CD14-positive monocyte (primary cell): ENCODE measurements at places on chromosomes 6 and 20. TPM values are rescaled to one million over a fixed set of nuclear protein-coding genes. Genes with fewer than 3 reads are reported as not detected.

- DNase-seq = no peak
These were observed 5.2 kb downstream of the TEAD3 start for GRCh38 chr6:35491558-35492257.

RIMS4 gene
- not detected for polyA plus RNA-seq

- no peak for DNase-seq
These were observed 7.6 kb downstream of the PTPN1 start for GRCh38 chr20:50517817-50518154.

GRCh38 chr6:4336084-4336483, 200.7 kb upstream of the ECI2 start:
- no peak for DNase-seq

GRCh38 chr6:82980086-82980485, 85.6 kb downstream of the UBE3D start:
- DNase-seq = no peak

DNA sequence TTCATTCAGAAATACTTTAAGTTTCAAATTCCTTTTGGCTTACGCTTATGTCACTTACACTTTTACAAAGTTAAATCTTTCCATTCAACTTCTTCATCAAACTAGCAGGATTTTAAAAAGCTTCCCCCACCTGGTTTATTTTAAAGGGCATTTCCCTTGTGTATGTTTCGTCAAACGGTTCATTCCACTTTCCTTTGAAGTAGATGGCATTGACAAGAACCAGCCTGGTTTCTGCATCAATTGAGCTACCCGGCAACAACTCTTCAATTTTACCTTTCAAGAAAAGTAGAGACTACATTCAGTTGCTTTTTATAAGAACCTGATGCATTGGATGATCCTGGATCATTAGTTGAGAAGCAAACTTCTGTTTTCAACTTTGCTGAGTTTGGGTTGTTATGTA, 9.8 kb downstream of the SERPINB9 start:
- DNase-seq = no peak

GRCh38 chr6:80338201-80338836, 231.8 kb downstream of the BCKDHB start:
- DNase-seq = peak; percentile 23

GRCh38 chr6:163745536-163746400, 331.2 kb downstream of the QKI start:
- DNase-seq = no peak

DNA sequence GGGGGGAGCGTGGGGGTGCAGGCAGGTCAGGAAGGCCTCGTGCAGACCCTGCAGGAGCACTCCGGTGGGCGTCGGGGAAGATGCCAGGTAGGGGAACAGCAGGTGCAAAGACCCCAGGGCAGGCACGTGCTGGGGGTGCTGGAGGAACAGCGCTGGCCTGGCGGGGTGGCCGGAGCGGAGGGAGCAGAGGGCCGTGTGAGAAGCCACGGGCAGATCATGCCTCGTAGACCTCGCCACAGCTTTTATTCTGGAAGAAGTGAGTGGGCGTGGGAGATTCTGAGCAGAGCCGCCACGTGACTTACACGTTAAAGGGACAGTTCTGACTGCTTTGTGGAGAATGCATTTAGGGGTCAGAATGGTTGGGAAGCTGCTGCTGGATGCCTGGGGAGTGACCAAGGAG, 9.3 kb downstream of the NTSR1 start:
- no peak for DNase-seq

DNA sequence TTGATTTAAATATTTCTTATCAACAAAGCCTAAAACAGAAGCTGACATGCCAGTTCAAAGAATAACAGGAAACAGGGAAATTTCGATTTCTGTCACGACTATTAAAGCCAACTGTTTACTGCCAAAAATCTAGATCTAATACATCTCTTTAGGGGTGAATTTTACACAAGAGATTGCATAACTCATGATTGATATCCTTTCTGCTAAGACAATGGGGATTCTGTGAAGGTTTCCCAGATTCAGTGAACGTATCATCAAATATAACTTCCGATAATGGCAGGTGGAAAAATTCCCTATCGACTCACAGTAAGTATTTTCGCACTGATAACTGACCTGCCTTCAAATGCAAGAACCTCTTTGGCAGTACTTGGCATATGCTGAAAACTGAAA, 42.9 kb downstream of the NHSL1 start:
- DNase-seq = no peak

SSTR4 gene
- not detected in 2 replicates for polyA plus RNA-seq

DNA sequence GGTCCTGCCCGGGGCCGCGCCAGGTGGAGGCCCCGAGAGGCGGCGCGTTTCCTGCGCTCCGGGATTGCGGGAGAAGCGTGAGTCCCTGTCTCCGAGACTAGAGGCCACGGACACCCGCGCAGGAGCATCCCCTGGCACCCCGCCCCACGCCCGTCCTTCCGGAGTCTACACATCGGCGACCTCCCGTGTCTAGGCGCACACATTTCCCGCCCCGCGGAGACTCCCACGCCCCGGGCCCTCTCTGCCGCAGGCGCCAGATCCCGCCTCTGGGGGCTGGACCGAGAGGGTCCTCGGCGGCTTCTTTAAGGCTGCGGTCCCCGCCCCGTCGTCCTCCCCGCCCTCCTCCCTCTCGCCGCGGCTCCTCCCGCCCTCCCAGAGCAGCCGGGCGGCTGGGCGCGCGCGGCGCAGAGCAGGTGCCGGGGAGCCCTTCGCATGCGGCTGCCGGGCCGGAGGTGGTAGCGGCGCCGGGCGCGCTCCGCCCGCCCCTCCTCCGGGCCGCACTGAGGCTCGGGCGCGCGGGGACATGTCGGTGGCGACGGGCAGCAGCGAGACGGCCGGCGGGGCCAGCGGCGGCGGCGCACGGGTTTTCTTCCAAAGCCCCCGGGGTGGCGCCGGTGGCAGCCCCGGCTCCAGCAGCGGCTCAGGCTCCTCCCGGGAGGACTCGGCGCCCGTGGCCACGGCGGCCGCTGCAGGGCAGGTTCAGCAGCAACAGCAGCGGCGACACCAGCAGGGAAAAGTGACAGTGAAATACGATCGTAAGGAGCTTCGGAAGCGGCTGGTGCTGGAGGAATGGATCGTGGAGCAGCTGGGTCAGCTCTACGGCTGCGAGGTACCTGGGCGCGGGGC, at the start of gene PPP1R14C:
Gene PPP1R14C (plus strand): TSS at position 375 of the 846 bp plus-strand sequence. CDS start 149 bp downstream, at position 524.
- DNase-seq = no peak

GRCh38 chr20:18907353-18907752, 93.8 kb downstream of the SCP2D1 start:
- DNase-seq = no peak

DNA sequence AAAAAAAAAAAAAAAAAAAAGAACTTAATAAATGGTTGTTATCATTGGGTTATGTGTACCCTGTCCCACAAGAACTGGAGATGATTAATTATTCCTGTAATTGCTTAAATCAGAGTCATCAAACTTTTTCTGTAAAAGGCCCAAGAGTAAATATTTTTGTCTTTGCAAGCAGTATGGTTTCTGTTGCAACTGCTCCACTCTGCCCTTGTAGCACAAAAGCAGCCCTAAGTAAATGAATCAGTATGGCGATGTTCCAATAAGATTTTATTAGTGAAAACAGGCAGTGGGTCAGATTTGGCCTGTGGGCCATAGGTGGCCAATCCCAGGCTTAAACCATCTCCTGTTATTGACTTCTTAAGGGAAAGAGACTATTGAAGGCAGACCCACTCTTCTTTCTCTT, 252.7 kb downstream of the TSHZ2 start:
- no peak for DNase-seq

GRCh38 chr6:15387118-15387517, 141.2 kb downstream of the JARID2 start:
- no peak for DNase-seq

CTAGE9 gene
- not detected for polyA plus RNA-seq

GRCh38 chr6:139920027-139920775, 545.8 kb upstream of the CITED2 start:
- DNase-seq = peak; percentile 71

DNA sequence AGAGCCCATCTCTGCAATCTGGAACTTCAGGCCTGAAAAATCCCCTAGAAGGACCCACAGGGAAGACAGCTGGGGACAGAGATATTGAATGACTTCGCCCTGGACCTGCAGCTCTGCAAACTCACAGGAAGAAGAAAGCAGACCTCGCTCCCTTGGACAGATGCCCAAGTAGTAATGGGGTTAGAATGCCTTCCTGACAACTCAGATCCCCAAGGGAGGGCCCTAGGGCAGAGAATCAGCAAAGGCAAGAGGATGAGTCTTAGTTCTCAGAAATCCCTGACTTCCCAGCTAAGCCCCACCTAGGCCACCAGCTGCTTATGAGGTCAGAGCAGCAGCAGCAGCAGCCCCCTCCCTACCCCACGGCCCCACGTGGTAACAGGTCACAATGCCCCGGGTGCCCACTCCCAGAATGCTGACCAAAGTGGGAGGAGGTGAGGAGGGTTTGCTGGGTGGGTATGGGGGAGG, at the start of gene C20orf141:
Gene C20orf141 (plus strand): TSS at position 401 of the 465 bp plus-strand sequence. CDS start 198 bp downstream, outside the sequence.
- DNase-seq = no peak

- no peak for DNase-seq
These were observed 16.4 kb downstream of the ANKEF1 start for GRCh38 chr20:10051185-10051584.

ATP9A gene
- not detected for polyA plus RNA-seq

GRCh38 chr6:33620158-33620855, 815 bp upstream of the ITPR3 start:
- no peak for DNase-seq

DNA sequence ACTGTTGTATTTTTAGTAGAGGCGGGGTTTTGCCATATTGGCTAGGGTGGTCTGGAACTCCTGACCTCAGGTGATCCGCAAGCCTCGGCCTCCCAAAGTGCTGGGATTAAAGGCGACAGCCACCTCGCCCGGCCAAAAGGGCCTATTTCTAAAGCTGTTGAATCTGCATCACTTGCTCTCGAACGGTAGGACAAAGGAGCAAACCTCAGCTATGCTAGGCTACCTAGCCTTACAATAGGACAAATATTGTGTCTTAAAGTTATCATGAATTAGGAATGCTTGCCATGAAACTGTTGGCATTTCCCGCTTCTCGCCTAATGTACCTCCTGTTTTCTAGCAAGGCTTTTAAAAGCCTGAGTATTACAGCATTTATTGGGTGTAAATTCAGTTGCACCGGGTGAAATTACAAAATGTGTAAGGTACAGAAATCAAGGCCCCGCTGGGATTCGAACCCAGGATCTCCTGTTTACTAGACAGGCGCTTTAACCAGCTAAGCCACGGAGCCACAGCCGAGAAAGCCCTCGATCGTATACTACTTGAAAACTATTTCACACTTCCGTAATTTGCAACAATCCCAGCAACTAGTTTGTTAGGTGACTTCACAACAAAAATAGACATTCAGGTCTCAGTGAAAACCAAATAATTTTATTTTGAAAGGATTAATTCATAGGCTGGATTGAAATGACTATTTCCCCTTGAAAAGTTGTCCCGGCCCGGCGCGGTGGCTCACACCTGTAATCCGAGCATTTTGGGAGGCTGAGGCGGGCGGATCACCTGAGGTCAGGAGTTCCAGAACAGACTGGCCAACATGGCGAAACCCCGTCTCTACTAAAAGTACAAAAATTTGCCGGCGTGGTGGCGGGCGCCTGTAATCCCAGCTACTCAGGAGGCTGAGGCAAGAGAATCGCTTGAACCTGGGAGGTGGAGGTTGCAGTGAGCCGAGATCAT, 211.6 kb upstream of the ZNF184 start:
- peak; percentile 11 for DNase-seq

DNA sequence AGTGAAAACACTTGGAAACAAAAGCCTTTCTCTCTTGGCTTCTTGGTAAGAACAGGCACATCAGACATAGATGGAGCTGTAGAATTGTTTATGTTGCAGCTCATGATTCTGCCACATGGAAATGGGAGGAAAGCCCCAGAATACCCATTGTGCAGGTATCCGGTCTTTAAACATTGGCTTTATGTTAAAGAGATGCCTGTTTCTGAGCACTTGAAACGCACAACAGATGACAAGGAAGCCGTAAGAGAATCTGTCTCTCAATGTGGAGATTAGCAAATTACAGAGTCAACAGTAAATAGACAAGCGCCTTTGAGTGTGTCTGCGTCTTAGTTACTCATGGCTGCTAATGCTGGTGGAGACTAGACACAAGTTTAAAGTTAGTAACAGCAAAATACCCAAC, 10.5 kb downstream of the TNFAIP3 start:
- peak; percentile 46 for DNase-seq
